Posterior vena cava (tissue), 2 donors: ENCODE measurements at places on chromosomes 16 and 17. TPM values are rescaled to one million over a fixed set of nuclear protein-coding genes. Genes with fewer than 3 reads are reported as not detected.

- peak; percentile 89 for DNase-seq
Observed at GRCh38 chr17:80859002-80859941, 132.4 kb upstream of the CHMP6 start.

- DNase-seq = peak; percentile 98
Observed at GRCh38 chr17:28318759-28319597, at the start of gene TMEM97. Gene TMEM97 (plus strand): TSS chr17:28319200. CDS start chr17:28319240, 40 bp downstream.

- DNase-seq = no peak
Observed at GRCh38 chr16:29769507-29769906, 8.5 kb upstream of the ZG16 start.

GRCh38 chr16:81591545-81591870, 146.9 kb downstream of the CMIP start:
- DNase-seq = no peak

DNA sequence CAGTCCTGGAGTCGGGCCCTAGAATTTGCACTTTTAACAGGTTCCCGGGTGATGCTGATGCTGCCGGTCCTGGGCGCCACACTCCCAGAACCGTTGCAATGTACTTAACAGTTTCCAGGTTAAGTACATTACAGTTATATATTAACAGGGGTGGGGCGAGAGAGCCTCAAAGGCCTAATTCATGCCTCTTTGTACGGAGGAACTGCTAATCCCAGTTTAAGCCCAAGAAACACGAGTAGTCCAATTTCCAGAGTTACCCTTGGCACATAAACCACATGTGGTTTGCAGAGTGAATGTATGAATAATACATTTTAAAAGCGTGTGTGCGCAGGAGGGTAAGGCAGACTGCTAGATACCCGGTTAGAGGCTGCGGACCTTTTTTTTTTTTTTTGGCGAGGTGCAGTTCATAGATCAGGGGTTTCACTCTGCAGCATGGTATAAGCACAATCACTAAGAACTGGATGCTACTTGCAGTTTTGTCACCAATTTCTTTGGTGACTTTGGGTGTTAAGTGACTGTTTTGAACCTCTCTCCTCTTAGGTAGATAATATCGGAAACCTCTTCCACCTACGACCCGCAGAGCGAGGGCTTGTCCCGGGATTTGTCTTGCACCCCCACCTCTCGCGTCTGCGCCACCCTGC, 713 bp downstream of the COX11 start:
- no peak for DNase-seq

DNA sequence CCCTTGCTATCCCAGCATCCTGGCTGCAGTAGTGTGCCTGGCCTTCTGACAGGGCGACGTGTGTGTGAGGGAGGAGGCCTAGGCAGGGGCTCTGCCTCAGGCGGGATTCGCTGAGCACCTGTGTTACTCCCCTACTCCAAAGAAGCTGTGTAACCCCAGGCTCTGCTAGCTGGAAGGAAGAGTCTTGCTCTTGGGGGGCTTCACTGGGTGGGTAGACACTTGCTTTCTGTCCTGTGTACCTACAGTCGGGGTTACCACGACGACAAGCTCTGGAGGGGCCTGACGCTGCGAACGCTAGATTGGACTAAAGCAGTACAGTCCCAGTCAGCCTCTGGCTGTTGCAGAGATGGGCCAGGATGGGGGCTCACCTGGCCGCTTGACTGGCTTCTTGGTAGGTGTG, 9.5 kb downstream of the EXOC7 start:
- DNase-seq = no peak

DNA sequence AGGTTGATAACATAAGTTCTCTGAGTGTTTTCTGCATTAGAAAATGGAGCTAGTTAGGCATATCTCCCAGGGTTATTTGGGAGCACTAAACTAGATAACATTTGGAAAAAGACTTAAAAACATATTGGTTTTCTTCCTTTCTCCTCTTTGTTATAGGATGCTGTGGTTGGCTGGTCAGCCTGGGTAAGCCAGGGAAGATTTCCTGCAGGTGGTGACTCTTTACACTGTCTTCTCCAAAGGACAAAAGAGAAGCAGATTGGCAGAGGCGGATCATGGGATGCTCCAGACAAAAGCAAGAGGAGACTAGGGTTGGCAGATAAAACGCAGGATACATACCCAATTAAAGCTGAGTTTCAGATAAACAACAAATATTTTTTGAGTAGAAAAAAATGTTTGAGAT, 6.2 kb upstream of the CRYBA1 start:
- no peak for DNase-seq

DNA sequence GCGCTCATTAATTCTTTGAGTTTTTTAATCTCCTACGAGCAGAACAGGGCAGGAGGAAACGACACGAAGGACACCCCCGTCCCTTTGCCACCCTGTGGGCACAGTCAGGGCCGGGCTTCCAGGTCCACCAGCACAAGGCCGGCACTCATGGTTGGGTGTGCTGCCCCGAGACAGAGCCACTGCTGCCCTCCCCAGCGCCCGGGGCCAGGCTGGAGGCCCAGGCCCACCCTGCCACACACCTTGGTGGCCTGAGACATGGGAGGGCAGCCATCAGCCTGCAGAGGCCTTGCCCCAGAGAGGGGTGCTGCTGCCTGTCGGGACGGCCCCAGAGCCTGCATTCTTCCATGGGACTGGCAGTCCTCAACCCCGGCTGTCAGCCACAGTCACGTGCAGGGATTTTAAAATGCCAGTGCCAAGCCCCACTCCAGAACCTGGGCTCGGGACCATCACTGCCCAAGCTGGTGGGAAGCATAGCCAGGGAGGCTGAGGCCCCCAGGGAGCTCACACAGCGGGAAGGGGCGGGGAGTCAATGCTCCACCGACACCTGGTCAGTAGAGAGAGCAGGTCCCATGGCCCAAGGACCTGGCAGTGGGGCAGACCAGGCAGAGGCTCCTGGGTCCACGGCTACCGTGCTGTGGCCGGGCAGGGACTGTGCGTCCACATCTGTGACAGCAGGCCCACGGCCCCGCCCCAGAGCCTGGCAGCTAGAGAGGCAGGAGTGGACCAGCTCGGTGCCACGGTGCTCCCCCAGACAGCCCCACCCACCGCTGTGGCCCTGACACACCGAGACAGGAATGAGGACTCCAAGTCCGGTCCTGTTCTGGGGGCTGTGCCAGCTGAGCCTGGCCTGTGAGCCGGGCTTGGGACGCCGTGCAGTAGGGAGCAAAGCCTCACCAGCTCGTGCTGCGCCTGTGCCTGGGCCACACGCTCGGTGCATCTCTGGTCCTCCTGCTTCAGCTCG, 27.5 kb downstream of the CEP131 start:
- no peak for DNase-seq

GRCh38 chr16:66346221-66346620, 20.3 kb upstream of the CDH5 start:
- no peak for DNase-seq

GRCh38 chr16:82888591-82889001, 261.8 kb downstream of the CDH13 start:
- no peak for DNase-seq

DNA sequence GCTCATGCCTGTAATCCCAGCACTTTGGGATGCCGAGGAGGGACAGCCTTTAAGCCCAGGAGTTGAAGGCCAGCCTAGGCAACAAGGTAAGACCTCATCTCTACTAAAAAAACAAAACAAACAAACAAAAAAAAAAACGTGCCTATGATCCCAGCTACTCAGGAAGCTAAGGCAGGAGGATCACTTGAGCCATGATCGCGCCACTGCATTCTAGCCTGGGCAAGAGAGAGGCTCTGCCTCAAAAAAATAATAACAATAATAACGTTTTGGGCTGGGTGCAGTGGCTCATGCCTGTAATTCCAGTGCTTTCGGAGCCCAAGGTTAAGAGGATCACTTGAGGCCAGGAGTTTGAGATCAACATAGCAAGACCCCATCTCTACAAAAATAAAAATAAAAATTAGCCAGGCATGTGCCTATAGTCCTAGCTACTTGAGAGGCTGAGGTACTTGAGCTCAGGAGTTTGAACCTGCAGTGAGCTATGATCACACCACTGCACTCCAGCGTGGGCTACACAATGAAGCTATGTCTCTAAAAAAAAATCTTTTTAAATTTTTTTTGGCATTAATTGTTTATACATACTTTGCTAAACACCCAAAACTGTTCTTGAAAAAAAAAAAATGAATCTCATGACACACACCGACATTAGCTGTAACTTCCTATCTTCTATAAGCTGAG, 3.3 kb downstream of the PHLPP2 start:
- DNase-seq = no peak

DNA sequence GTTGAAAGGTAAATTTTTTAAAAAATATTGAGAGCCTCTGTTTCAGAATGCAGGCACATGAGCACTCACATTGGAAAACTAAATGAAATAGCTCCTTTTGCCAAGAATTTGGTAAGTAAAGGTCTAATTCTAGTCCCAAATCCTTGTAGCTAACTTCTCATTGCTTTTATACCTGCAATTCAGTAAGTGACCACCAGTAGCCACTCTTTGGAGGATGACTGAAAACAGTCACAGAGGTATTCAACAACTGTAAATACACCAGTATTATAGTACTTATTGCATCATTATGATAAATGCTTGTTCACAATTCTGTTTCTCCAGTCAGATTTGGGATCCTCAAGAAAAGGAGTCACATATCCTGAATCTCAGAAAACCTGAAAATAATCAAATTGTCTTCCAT, 562.4 kb upstream of the CDH11 start:
- no peak for DNase-seq

- no peak for DNase-seq
Observed at GRCh38 chr17:32298298-32298697, 32.7 kb downstream of the RHBDL3 start.

The FBXW10 gene
- 0.10 TPM for total RNA-seq

The HS3ST4 gene
- total RNA-seq = not detected

The CD300H gene
- not detected for total RNA-seq

The ALOX12B gene
- total RNA-seq = not detected

The PRSS22 gene
- total RNA-seq = not detected

The WSCD1 gene
- 4.2 TPM for total RNA-seq

The ABCC1 gene
- total RNA-seq = 26.2 TPM
